ENCODE measurements at places on chromosomes 7 and 10.

DNA sequence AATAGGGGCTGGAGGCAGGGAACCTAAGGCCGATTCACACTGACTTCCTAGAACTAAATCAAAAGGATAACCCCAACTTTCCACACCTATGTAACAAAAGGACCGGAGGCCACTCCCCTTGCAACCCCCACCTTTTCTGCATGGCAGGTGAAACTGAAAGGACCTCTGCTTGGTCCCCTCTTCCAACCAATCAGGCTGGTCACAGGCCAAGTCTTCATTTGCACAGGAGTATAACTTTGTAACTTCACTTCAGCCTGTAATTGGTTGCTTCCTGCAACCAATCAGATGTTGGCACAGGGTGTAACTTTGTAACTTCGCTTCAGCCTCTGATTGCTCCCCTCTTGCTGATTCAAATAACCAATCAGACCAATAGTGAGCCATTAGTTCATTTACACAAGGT lies 190.0 kb downstream of the FAM107B start:
- no peak for DNase-seq

DNA sequence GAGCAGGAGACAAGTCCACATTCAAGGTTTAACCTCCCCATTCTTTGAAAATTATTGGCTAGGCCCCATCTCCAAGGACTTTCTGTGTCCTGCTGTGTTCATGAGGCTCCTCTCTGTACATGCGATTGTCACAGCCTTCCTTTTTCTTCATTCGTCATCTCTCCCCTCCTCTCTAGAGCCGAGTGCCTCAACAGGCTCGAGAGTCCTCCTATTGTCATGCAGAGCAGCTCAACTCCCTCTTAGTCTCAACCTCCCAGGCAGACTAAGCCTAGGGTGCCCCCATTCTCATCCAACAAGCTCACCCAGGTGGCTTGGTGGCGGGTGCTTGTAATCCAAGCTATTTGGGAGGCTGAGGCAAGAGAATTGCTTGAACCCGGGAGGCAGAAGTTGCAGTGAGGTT lies 35.1 kb upstream of the SAMD8 start:
- no peak for DNase-seq

DNA sequence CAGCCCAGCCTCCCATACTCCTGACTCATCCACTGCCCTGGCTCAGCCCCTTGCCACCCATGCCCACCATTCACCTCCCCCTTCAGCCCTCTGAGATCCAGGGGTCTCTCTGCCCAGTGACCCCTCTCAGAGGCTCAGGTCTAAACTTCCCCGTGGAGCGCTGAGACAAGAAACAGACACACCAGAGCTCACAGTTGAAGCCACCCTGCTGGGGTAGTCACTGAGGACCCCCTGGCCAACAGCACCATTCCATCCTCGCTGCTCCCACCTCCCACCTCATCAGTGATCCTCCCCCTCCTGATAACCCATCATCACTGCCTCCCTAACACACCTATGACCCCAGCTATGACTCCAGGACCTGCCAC lies 100.7 kb downstream of the GRID1 start:
- no peak for DNase-seq

DNA sequence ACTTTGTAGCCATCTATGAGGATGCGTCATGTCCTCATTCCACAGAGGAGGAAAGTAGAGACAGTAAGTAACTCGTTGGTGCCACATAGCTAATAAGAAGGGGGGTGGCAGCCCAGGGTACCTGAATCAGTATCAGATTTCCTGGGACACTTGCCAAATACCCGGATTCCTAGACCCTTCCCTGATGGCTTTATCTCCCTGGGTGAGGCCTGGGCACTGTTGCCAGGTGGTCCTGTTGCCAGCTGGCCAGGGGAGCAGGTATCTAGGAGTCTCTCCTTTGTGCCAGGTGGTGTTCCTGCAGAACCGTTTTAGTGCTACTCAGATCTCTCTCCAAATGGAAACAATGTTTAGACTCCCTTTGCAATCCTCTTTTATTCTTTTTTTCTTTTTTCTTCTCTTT lies 12.7 kb downstream of the SLC29A3 start:
- DNase-seq: no peak

DNA sequence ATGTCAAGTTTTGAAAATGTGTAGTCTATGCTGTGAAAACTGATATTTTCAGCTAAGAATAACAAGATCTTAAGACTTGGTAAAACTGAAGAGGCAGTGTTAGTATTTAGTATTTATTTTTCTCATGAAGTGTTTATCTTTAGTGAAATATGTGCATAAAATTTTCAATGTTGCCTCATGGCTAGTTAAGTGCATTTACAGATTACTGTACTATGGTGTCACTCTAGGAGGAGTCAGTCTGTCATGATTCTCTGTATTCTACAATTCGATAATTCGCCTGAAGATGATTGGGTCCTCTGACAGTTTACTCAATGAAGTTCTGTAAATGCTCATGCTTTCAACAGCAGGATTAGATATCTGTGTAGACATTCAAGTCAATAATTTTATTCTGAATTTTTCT lies 488.1 kb upstream of the GRM3 start:
- DNase-seq: no peak
